NCI-H2227 treated with DMSO at 0.1 percent for 48 hours (cell line): ENCODE measurements at places on chromosomes 3 and 15.

DNA sequence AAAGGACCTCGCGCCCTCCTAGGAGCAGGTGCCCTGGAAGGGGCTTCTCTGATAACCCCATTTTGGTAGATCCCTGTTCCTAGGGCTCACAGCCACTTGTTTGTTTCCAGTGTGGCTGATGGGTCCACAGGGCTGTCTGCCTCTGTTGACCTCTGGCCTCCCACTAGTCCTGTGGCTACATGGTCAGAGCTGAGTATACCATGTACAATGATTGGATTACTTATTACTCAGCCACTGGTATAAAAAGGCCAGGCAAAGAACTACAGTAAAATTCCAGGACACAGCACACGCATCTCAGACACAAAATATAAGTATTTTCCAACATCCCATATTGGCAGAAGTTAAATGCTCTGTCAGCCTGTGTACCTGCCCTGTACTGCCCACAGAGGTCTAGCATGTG is 277.3 kb downstream of the GABRG3 start:
- DNase-seq: no peak

- no peak for DNase-seq
Observed at GRCh38 chr3:104598848-104599511, 767.7 kb upstream of the ALCAM start.

GRCh38 chr3:73255609-73256029 is 194.2 kb downstream of the EBLN2 start:
- peak; percentile 83 for DNase-seq

GRCh38 chr3:190554197-190554596 is 40.3 kb downstream of the IL1RAP start:
- DNase-seq: no peak

DNA sequence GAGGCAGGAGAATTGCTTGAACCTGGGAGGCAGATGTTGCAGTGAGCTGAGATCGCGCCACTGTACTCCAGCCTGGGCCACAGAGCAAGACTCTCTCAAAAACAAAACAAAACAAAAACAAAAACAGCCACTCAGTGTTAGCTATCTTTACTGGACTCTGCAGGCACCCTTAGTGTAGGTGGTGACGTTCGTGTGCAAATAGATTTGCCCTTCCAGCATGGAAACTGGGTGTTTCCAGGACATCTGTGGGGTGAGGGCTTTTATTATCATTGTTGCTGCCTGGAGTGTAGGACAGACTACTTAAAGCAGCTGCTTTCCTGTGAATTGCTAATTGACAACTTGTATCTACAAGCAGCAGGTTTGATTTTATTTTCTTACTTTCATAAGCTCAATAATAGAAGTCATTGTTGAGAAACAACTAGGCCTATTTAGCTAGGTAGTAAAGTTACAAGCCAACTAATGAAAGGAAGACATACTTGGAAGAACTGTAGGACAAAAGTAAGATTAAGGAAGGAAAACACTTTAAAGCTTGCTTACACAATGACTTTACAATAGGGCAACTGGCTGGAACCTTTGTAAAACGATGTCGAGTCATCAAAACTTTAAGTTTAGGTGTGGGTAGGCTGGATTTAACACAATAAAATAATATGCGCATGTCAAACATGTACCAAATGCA is 25.4 kb upstream of the SPPL2A start:
- DNase-seq: no peak

DNA sequence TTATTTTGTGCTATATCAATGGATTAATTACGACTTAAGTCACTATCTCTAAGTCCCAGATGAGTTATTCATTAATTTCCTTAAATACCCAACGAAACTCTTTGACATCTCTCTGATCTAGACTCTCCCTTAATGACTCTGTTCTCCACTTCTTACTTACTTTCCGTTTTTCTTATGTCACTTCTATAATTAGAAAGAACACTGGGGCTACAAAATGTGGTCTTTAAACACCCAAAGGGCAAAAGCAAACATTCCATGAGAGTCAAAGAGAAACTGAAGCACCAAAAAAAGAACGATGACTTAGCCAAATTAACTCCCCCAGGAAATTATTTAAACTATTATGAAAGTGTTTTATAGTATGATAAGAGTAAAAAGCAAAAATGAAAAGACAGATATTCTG is 166.4 kb upstream of the UBE2E2 start:
- DNase-seq: no peak

DNA sequence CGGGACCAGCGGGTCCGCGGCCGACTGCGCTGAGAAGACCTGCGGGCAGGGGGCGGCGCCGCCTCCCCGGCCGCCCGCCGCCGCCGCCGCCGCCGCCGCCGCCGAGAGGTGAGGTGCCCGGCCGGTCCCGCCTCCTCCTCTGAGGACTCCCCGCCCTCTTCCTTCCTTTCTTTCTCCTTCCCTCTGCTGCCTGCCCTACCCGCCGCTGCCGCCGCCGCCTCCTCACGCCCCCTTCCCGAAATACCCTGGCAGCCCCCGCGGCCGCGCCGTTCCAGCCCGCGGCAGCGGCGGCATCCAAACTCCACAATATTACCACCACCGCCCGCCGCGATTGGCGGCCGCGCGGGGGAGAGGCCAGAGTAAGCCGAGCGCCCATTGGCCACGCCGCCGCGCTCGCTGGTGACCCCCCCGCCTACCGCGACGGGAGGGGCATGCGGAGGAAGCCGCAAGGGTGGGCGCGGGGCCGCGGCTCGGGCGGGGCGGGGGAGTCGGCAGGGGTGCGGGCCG is 61.8 kb upstream of the ANKRD28 start:
- DNase-seq: peak; percentile 85

DNA sequence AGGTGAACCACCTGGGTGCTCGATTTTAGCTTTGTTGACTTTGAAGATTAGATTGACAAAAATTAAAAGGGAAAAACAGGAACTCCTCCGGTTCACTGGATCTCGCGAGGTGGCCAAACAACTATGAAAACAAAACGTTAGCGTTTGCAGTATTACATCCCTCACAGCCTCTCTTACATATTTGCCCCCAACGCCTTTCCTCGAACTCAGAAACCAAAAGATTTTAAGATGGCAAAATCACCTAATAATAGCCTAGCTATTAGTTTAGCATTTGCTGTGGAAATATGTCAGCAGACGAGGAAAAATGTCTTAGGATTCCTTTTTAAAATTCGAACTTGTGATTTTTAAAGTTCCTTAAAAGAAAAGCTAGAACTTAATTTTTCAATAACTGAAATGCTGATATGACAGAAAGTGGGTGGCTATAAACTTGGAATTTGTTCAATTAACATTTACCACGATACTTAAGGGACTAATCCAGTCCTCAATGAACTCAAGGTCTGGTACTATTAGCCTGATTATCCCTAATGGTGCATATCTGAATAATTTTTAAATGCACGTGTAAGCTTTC is 491 bp upstream of the SENP7 start:
- no peak for DNase-seq
